ENCODE measurements at places on chromosomes 4 and X.

GRCh38 chr4:6357476-6357875 lies 87.8 kb downstream of the WFS1 start:
- no peak for DNase-seq

DNA sequence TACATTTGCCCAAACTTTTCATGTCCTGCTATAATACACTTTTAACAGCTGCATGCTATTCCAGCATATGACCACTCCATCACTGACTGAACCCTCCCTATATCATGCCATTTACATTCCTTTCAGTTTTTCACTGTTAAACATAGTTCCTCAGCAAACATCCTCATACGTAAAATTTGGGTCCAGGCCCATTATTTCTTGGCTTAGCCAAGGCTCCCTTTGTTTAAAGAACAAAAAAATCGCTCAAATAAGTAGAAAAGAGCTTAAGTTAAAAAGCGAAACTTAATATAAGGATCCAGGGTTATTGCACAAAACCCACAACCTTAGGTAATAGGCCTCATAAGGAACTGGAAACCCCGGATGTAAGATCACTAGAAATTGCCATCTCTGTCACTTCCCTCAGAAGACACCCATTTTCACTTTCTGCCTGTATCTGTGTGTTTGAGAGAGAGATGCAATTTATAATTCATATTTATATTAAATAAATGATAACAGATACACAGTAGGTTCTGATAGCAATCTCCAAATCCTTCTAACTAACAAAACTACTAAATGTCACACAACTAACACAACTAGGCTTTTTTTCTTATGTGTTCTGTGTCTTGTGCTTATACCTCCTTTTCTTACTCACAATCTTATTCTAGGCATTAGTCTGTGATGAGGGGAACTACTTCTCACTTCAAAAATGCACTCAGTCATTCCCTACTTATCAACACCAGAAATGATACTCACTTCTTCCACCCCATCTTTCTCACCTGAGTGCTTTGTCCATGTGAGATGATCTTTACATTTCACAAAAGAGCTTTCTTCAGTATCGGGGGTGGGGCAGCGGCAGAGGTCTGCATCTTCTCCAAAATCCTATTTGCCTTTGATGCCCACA lies 59.9 kb upstream of the FAM241A start:
- DNase-seq: no peak

GRCh38 chr4:166458756-166459155 lies 585.7 kb downstream of the TLL1 start:
- DNase-seq: no peak

DNA sequence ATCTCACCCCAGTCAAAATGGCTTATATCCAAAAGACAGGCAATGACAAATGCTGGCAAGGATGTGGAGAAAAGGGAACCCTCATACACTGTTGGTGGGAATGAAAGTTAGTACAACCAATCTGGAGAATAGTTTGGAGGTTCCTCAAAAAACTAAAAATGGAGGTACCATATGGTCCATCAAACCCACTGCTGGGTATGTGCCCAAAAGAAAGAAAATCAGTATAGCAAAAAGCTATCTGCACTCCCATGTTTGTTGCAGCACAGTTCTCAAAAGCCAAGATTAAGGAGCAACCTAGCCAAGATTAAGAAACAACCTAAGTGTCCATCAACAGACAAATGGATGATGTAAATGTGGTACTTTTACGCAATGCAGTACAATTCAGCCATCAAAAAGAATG lies 70.7 kb downstream of the DCAF12L1 start:
- no peak for DNase-seq

- no peak for DNase-seq
Measured at GRCh38 chr4:4542774-4543485, 1.1 kb upstream of the STX18 start.

DNA sequence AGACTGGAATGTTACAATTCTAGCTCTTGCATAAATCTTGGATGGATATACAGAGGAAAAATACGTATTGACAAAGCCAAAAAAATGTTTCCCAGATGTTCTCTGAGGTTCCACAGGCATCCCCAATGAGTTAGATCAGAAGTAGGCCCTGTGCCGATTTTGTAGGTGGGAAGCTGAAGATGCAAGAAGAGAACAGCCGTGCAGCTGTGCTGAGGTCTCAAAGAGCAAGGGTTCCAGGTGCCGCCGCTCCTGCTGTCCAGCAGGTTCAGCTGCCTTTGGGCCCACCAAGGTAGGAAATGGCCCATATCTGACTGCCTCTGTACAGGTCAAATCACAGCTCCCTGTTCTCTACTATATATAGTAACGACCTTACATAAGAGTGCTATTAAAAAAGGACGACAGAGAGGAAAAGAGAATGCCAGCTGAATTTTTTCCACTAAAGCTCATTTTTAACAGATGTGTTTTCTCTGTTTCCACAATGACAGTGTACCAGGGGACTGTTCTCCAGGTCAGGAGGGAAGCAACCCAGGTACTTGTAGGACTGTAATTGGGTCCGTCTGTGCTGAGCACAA lies 155.6 kb downstream of the CBR4 start:
- no peak for DNase-seq

- DNase-seq: no peak
Measured at GRCh38 chr4:30753316-30753715, 33.1 kb downstream of the PCDH7 start.

DNA sequence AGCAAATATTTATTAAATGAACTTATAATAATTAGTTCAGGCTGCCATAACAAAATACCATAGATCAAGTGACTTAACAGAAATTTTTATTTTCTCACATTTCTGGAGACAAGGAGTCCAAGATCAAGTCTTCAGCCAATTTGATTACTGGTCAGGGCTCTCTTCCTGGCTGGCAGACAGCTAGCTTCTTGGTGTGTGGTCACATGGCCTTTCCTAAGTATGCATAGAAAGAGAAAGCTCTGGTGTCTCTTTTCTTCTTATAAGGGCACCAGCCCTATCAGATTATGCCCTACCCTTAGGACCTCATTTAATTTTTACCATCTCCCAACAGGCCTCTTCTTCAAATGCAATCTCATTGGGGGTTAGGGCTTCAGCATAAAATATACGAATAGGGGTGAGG lies 438.5 kb upstream of the INTU start:
- no peak for DNase-seq

DNA sequence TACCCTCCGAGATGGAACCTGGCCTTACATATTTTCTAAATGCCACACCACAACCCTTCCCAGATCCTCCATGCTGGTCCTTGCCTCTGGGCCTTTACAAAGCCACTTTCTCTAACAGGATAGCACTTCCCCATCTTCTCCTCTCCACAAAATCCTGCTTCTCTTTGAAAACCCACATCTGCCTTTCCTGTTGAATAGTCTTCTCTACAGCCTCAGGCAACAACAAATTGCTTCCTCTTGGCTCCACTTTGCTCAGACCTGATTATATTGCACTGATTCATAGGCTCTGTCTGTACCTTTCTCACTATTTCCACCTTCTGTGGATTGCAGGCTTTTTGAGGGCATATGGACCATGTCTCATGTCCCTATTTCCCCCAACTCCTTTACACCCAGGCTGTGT lies 203.7 kb upstream of the MBNL3 start:
- no peak for DNase-seq

GRCh38 chr4:10180927-10181744 lies 64.5 kb upstream of the WDR1 start:
- DNase-seq: no peak

- no peak for DNase-seq
Measured at GRCh38 chr4:168118116-168118655, 25.8 kb downstream of the ANXA10 start.

DNA sequence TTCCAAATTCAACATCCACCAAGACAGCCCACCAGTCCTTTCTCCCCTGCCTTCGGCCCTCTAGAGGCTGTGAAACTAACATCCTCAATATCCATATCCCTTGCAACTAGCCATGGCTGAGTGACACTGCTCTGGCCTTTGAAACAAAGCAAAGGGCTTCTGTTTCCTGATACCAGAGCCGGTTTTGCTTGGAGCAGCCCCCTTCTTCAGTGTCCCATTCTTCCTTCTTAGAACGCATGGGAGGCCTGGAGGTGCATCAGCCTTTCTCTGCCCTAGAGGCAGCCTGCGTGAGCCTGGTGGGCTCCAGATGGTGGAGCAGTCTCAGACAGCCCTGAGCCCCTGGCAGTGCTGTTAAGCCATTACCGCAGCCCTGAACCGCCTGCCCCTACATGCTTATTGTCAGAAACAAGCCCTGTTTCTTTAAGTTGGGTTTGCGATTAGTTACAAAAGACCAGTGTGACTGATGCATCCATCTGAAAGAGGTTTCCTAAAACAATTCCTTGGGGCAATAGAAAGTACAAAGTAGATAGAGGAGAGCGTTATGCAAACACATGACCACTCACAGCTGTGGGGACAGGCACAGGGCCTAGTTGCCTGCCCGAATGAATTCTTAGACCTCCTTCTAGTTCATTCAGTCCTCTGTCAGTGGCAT lies 74.1 kb downstream of the EVC start:
- DNase-seq: no peak

- DNase-seq: no peak
Measured at GRCh38 chrX:107970073-107970472, 12.1 kb downstream of the TEX13B start.

GRCh38 chrX:4936315-4936714 lies 1222.9 kb upstream of the PRKX start:
- no peak for DNase-seq

DNA sequence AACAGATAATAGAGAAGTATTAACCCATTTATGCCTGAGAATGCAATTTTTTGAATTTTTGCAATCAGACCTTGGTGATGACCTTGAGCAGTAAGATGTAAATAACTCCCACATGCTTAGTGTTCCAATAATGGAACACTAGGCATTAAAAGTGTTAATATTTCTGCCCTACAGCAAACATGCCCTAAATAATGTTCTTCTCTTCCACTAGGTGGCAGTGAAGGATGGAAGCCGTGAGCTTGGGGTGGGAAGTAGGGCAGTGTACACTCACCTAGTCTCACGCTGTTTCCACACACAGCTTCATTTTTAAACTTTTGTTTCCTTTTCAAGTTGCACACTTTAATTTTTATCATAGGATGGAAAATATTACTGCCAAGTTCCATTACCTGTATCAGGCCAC lies 613.1 kb upstream of the HS3ST1 start:
- no peak for DNase-seq

- no peak for DNase-seq
Measured at GRCh38 chrX:70485466-70485865, 40.8 kb downstream of the DLG3 start.

- DNase-seq: no peak
Measured at GRCh38 chr4:4919927-4920326, 60.5 kb downstream of the MSX1 start.

GRCh38 chr4:70158576-70158975 lies 4.5 kb downstream of the PRR27 start:
- DNase-seq: no peak

DNA sequence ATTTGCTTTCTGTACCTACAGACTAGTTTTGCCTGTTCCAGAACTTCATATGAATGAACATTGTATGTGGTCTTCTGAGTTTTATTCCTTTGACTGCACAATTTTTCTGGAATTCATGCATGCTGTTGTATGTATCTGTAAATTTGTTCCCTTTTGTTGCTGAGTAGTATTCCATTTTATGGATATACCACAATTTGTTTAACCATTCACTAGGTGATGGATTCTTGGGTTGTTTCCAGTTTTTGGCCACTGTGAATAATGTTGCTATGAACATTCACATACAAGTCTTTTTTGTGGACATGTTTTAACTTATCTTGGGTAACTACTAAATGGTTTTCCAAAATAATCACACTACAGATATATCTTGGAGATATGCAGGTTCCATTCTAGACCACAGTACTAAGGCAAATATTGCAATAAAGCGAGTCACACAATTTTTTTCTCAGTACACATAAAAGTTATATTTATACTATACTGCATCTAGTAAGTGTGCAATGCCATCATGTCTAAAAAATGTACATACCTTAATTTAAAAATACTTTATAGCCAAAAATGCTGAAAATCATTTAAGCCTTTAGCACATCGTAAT lies 58.7 kb downstream of the TSPAN5 start:
- no peak for DNase-seq

DNA sequence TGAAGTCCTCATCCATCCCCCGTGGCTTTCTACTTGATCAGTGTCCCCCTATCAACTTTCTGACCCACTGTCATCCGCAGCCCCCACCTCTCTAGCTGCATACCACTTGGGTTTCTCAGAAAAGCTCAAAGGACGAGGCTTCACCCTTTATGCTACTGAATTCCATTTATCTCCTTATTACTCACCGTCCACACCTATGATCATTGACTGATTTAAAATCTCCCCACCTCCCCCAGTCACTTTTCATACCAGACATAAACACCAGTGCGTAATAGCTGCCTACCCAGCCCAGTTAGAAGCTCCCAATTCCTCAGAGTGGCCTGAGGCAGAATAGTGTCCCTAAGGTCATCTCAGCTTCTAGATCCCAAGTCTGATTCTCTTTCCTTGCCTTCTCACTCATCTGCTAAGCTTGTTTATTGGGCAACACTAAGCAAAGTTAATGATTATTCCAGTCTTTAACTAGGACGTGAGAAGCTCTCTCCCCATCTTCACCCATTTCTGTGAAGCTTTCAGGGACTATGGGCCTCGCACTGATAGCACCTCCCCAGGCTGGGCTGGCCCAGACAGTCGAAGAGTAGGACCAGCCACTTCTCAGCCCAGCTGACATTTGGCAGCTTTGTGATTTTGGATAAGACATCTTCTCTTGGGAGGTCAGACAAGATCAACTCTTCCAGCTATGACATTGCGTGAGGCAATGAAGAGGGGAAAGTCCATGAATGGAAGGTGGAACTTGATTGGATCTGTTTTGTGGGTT lies 7.2 kb upstream of the DDX60L start:
- DNase-seq: no peak

- DNase-seq: no peak
Measured at GRCh38 chr4:106893395-106893881, 142.7 kb downstream of the DKK2 start.

DNA sequence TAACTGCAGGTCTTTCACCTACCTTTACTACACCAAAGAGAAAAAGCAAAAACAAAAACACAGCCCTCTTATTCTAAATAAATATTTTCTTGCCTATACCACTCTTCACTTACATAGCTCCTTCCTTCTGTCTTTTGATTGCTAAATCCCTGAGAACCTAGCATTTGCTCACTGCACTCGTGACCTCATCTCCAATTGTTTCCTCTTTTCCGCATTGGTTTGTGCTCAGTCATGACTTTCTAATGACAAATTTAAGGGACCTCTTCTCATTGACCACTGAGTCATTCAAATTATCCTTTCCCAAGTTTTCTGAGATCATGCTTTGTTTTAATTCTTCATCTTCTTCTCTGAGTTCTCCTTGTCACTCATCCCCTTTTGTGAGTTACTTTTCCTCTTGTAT lies 1697.1 kb downstream of the STIM2 start:
- DNase-seq: no peak

DNA sequence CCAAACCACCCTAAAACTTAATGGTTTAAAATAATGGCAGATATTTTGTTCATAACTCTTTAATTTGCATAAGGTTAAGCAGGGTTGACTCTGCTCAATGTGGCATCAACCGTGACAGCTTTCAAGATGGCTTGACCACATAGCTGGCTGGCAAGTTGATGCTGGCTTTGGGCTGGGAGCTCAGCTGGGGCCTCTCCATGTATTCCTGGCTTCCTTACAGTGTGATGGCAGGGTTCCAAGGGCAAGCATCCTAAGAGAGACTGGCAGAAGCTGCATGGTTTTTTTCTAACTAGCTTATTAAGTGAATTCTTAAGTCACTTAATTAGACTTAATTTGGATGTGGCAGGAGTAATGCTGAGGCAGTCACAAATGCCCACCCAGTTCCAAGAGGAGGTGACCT lies 4.5 kb downstream of the RP2 start:
- no peak for DNase-seq
